ENCODE measurements at places on chromosomes 11 and 22.

DNA sequence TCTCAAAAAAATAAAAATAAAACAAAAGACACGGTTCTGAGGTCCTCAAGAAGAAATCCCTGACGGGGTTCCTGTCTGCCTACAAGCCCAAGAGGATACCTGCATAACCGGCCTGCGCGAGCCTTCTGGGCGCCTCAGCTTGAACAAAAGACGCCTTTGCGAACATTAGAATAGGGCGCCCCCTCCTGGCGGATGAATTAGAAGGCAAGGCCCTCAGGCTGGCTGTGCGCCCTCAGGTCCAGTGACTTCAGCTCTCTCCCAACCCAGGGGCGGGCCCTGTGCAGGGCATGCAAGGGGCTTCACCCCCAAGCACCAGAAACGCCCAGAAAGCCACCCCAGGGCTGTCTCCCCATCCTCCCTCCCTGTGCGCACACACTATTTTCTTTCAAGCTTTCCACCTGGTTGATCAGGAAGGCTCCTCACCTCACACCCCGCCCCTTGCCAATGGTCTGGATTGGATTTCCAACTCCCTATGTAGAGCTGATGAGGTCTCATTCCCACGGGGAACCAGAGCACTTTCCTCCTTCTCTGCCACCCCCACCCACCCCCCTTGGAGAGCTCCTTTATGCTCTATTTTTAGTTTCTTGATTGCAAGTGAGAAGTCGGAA, 273.3 kb downstream of the BUD13 start:
- peak; percentile 93 for DNase-seq

GRCh38 chr22:24442352-24442744, 14.9 kb downstream of the ADORA2A start:
- DNase-seq, result no peak

DNA sequence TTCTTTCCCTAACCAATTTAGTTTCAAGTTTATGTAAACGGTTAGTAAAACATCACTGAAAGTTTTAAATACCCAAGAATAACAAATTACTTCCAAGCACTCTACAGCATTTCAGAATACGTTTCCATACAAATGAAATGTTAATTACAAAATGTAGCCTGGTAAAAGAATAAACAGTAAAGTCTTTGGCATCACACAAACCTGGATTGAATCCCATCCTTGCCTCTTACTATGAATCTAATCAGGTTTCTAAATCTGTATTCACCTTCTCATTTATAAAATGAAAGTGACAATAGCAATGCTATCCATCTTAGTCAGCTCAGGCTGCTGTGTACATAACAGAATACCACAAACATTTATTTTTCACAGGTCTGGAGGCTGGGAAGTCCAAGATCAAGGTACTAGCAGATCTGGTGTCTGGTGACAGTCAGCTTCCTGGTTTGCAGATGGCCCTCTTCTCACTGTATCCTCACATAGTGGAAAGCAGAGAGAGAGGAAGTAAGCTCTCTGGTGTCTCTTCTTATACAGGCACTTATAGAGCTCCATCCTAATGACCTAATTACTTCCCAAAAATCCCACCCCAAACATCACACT, 19.2 kb downstream of the FAM168A start:
- no peak for DNase-seq

- DNase-seq, result no peak
Measured at GRCh38 chr11:10451426-10452116, 3.5 kb upstream of the AMPD3 start.

- peak; percentile 19 for DNase-seq
Measured at GRCh38 chr11:94910779-94911178, 62.6 kb downstream of the CWC15 start.

DNA sequence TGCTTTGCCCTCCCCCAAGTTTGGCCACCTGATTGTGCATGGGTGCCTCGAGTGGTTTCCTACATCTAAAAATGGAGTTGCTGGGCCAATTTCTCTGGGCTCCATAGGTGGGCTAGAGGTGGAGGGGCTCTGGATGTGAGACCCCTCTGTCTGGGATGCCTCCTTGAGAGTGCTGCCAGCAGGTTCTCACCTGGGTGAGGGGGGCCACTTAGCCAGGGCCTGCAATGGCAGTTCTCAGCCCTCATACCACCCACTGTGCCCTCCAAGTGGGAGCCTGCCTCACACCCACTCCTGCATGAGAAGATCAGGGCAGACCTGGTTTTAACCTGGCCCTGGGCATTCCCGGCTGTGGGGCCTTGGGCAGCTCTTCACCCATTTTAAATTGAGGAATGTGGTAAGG, 83.9 kb downstream of the CABIN1 start:
- no peak for DNase-seq

GRCh38 chr11:61832754-61833153, 4.7 kb downstream of the FADS2 start:
- DNase-seq, result no peak

GRCh38 chr11:27998552-27998951, 109.4 kb downstream of the KIF18A start:
- no peak for DNase-seq

DNA sequence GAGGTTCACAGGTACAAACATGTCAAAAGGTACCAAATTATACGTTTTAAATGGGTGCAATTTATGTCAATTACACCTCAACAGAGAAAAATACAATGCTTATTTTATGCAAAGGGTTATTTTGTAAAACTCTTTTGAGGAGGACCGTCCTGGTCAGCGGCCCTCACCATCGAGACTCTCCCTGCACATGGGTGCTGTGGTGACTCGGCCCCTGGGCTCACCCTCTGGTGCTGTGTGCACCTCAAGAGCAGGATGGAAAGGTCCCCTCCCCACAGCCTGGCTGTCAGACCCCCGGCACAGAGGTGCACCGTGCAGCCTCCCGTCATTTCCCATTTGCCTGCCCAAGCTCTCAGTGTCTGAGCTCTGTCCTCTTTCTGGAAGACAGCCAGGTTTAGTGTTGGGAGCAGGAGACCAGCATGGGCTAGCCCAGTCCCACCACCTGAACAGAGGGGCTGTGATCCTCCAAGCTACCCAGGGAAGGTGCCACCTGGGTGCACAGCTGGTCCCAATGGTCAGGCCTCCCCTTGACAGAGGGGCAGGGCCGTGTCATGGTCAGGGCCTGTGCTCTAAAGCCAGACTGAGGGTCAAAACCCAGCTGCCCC, 41.8 kb upstream of the PRODH start:
- DNase-seq, result no peak

DNA sequence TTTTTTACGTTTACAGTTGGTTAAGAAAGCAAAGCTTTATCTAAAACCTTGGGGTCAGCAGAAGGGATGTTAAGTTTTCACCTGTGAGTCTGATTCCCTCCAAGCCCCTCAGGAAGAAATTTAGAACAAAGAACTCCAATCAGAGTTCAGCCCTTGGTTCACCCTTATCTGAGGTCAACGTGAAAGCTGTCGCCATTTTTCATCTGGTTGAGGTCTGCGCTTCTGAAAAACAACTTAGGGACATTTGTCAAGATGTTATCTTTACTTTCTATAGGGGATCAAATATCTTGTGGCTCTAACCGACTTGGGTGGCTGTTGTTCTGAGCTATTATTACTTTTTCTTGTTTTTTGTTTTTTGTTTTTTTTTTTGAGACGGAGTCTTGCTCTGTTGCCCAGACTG, 30.0 kb downstream of the RGL4 start:
- no peak for DNase-seq

DNA sequence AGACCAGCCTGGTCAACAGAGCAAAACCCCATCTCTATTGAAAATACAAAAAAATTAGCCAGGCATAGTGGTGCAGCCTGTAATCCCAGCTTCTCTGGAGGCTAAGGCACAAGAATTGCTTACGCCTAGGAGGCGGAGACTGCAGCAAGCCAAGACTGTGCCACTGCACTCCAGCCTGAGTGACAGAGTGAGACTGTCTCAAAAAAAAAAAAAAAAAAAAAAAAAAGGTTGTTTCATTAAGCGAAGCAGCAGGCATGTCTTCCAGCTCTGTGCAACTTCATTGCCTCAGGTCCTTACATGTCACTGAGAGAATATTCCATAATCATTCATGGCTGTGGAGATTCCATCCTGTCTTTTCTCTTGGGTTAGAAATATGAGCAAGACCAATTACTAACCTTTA, 16.9 kb downstream of the GAB2 start:
- DNase-seq, result no peak

DNA sequence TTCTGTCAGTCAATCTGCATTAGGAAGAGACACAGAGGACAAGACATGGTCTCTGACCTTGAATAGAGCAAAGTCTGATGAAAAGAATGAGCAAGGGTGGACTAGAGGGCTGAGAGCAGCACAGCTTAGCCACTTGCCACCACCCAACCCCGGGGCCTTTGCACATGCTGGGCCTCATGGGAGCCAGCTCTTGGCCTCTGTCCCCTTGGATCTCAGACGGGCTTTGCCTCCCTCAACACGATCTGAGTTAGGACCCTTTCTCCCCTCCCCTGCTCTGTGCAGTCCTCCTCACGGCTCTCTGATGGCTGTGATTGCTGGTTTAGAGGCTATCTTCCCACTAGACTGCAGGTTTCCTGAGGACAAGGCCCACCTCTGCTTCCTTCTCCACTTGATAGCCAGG, 131.6 kb upstream of the B3GAT1 start:
- no peak for DNase-seq

- no peak for DNase-seq
Measured at GRCh38 chr11:119006656-119007055, 8.7 kb downstream of the CENATAC start.

DNA sequence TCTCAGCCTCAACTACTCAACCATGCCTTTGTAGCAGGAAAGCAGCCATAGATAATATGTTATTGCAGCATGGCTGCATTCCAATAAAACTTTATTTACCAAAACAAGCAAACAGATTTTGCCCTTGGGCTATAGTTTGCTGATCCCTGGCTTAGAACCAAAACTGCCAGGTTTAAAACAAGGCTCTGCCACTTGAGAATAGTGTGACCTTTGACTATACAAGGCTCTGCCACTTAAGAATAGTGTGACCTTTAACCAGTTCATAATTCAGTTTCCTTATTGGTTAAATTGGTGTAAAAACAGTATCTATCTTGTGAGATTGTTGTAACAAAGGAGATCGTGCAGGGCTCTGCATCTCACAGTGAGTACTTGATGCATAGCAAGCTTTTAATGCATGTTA, 217.3 kb upstream of the MTNR1B start:
- DNase-seq, result no peak

DNA sequence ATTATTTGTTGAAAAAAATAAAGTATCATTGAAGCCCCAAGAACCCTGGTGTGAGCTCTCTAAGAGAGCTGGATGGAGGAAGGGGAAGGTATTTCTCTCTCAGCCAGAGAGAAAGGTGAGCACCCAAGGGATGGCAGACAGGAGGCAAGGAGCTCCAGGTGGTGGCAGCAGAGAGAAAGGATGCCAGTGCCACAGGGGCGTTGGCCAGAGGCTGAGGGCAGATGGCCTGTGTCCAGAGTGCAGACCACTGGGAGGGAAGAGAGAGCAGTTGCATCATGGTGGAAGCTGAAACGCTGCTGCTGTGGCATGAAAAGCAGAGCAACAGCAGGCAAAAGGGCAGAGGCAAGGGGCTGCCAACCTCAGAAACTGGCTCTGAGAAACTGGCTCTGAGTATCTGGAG, 8.5 kb downstream of the SPON1 start:
- peak; percentile 60 for DNase-seq

- DNase-seq, result no peak
Measured at GRCh38 chr11:76604626-76605241, 65.8 kb downstream of the LRRC32 start.

DNA sequence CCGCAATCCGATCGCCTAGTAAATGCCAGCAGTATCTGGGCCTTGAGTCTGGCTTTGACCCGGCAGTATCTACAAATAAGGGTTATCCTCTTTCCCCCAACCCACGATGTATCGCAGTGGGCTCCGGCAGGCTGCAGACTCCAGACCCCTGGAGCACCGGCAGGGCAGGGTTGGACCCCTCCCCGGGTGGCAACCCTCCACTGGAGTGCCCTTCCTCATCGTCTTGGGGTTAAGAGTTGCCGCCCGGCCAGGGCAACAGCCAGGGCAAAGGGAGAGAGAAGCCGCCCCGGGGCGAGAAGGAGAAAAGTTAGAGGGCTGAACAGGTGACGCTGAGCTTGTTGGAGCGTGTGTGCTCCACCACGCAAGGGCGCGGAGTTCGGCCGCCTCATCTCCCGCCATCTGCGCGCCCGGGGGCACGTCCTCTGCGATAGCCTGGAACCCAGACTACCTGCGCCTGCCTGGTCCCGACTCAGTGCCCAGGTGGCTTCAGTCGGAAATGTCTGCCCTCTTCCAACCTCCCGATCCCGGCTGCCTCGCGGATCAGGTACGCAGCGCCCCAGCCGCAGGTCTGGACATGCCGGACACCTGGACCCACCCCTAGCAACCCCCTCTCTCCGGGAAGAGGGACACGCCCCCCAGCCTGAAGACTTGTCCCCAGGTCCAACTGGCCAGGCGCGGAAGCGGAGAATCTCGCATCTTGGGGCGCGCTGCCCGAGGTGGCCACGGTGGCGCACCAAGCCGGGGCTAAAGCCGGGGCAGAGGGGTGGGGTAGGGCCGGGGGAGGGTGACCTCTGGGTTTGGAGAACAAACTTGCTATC, 1.2 kb downstream of the DSCAML1 start:
- DNase-seq, result no peak

DNA sequence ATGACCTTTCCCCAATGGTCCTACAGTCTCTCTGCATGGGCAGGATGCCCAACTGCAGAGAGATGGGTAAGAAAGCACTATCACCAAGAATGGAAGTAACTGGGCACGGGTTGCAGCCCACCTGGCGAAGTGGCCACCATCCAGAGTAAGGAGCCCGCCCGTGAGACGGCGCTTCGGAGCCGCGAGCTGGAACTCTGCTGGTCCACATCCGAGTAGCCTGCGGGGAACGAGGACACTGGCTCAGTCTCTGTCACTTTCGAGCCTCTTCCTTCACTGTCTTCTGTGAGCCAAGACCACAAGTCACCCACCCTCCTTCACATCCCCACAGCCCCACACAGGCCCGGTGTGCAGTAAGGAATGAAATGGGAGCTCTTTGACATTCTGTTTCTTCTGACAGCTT, 5.7 kb downstream of the SUN2 start:
- no peak for DNase-seq

DNA sequence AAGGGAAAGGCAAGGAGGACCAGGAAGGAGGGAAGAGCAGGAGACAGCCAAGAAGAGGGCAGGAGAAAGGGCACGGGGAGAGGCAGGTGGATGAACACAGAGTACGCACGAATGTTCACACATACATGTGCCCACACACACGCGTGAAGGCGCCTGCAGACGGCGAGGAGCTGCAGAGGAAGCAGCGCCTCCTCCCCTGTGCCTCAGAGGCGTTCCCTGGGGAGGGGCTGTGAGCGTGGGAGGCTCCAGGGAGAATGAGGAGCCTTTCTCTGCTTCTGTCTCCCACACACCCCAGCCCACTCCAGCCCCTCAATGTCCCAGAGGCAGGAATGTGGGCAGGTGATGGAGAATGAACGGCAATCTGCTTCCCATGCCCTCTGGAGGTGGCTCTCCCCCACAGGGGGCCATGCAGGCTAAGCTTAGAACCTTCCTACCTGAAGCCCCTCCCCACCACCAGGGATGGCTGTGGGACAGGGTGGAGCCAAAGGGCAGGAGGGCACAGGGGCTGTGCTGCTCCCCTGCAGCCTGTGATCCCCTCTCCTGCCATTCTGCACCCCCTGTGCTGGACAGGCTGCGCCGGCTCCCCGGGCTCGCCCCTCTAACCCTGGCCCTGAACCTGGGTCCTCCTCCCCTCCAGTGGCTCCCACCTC, 25.3 kb downstream of the PPM1F start:
- no peak for DNase-seq
